ENCODE measurements at places on chromosomes 11 and 22.

DNA sequence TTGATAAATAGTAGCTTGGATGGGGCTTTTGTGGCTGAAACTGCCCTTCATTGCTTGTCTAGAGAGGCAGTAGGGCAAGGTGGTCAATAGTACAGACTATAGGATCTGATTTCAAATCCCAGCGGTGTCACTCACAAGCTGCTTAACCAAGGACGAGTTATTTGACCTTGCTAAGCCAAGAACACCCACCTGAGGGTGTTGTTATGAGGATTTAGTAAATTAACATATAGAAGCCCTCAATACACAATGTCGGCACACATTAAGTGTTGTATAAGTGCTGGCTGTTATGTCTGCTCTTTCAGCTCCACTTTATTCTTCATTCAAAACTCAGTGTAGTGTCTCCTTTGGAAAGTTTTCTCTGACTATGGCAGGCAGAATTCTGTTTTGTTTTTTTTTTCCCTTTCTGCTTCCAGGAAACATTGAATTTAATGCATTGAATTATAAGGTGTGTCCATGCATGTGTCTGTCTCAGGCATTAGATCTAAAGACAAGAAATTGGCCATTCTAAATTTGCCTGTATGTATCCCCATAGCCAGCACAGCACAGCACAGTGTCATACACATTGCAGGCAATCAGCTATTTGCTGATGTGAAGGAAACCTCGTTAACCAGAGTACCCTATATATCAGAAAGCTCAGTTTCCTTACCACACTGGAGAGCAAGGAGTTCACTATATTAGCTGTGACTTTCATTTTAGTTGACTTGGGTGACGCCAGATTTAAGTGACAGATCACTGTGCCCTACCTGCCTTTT, 212.1 kb downstream of the NELL1 start:
- no peak for DNase-seq

DNA sequence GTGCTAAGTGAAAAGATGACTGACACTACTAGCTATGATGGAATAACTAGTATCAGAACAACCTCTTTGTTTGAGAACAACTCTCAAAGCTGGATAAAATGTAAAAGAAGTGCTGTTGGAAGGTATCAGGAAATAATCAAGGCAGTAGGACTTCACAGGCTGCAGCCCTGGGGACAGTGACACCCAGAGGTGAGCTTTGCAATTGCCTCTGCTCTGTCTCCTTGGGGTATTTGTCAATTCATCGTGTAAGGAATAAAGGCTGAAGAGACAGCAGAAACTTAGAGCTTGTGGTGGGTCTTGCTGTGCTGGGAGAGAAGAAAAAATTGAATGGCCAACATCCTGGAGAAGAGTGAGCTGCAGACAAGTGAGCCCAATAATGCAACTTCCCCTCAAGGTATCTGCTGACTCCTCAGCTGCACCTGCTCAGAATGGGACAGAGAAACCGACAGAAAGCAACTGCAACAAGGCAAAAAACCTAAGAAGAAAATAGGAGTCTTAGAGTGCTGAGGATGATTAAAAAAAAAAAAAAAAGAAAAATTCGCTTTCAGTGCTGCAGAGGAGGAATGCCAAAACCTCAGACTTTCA, 141.1 kb downstream of the RCN1 start:
- peak; percentile 34 for DNase-seq

- no peak for DNase-seq
Observed at GRCh38 chr11:94825031-94825430, 56.9 kb downstream of the AMOTL1 start.

DNA sequence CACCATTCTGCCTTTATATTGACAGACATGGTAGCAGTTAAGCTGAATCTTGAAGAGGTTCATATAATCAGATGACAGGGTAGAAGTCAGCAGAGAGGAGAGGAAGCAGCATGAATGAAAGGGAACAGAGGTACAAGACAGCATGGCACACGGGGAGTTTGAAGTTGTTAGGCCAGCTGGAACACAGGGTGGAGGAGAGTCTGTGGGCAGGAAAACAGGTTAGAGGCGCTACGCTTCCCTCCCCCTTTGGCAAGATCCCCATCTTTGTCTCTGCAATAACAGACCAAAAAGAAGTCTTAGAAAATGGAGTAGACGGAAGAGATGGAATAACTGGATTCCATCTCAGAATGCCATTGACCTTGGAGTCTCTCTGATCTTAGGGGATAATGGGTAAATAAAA, 20.0 kb upstream of the NDUFC2 start:
- no peak for DNase-seq

DNA sequence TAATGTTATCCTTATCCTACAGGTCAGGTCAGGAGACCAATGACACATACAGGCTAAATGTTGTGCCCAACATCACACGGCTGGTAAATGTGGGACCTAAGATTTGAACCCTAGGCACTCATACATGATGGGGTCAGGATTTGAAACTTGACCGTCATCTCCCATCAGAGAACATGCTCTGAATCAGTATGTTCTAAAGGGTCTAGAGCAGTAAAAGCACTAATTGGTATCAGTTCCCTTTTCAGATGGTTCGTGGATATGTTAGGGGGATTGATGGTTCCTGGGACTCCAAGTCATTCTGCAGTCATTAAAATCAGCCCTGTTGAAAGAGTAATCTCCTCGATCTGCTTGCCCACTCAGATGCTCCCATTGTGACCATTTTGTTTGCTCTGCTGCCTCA, 65.5 kb downstream of the BMAL1 start:
- DNase-seq, result no peak

DNA sequence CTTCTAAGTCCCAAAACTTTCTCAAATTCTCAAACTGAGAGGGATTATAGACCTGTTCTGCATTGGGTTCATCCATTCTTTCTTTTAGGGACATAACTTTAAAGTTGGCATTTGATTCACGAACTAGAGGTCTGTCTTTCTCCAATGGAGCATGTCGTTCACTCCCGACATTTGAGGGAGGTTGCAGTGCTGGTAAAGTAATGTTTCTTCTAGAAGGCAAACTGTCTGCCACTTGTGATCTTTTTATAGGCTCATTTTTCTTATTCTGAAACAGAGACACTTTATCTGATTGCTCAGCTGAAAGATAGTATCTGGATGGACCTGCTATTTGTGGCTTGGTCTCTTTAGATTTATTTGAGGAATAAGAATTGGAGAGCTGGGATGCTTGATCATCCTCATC, 40.4 kb upstream of the CCDC89 start:
- no peak for DNase-seq

- DNase-seq, result no peak
Observed at GRCh38 chr11:122264121-122264520, 148.1 kb upstream of the BLID start.
